ENCODE measurements at places on chromosomes 1 and 21.
A peak's percentile ranks its signal among the peaks of the same experiment; 100 is the strongest.

GRCh38 chr1:115729756-115730155 lies 38.8 kb downstream of the CASQ2 start:
- DNase-seq: no peak

- DNase-seq: no peak
Observed at GRCh38 chr1:167064621-167065020, 25.6 kb downstream of the GPA33 start.

DNA sequence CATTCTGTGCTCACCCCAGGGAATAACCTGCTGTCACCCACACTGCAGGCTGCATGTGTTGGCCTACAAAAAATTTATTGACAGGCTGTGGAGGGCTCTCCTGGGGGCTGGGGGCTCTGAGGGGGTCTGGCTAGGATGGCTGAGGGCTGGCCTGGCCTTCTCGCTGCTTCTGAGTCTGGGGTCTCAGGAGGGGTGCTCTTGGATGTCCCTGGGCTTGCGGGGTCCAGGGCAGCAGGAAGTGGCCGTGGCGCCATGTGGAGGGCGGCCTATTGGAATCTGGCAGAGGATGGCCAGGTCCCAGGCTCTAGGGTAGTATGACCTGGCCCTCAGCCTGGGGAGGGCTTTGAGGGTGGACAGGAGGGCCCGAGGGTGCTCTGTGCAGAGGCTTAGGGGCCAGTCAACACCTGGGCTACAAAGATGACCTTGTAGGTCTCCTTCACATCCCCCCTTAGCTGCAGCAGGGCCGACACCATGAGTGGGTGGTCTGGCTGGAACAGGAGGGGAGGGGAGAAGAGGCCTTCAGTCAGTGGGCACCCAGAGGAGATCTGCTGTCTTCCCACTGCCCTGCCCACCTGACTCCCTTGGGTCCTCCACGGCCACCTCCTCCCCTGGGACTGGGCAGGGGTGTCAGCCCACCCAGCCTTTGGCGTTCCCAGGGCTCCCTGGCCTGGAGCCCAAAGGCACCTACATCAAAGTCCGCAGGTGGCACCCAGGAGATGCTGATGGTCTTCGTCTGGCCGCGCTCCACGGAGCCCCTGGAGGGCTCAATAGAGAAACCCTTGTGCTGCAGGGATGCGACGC lies 3.0 kb upstream of the TMEM52 start:
- DNase-seq: no peak

- DNase-seq: no peak
Observed at GRCh38 chr21:35273333-35273732, 224.2 kb upstream of the RUNX1 start.

GRCh38 chr1:55815745-55816455 lies 600.7 kb upstream of the USP24 start:
- no peak for DNase-seq

- DNase-seq: no peak
Observed at GRCh38 chr21:19123053-19123452, 719.5 kb upstream of the TMPRSS15 start.

DNA sequence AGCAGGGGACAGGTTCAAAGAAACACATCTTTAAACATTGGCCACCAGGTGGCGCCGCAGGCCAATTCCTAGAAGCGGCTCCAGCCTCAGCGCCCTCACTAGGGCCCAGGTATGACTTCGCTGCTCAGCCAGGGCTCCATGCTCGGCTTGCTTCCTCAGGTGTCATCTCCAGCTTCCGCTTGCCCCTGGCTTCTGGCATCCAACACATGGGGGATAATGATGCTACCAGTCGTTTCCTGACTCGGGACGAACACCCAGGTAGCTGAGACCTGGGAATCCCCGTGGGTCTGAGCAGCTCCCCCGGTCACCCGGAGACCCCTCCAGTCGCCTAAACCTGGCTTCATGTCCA lies 8.5 kb upstream of the MEX3A start:
- DNase-seq: peak; percentile 90

DNA sequence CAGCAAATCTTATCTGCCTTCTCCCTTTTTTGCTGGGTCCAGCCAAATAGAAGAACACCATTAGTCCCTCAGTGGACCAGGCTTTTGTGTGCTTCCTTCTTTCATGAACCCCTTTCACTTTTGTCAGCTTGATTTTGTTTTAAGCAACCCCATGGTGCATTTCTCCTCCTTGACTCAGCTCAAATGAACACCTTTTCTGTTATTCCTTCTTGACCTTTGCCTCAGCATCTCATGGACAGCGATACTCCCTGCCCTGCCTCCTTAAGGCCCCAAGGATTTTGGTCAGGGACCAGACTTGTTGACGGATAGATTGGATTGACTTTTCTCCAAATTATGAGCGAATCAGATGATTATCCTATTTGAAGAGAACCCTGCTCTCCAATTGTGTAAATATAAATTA lies 356.6 kb upstream of the USP24 start:
- DNase-seq: no peak

DNA sequence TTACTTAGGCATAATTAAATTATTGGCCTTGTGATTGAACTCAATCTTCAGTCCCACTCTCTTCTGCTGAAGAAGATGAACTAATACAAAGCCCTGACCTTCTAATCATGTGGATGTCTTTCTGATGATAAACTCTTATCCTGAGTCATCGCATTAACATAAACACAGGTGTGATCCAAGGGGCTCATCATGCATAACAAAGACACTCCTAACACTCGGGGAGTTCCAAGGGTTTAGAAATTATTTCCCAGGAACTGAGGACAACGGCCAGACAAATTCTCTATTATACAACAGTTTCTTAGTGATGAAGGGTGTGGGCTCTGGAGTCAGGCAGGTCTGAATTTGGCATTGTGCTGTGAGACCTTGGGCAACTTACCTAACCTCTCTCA lies 18.0 kb downstream of the DUSP10 start:
- DNase-seq: no peak

- DNase-seq: no peak
Observed at GRCh38 chr1:200686620-200687019, 16.9 kb upstream of the DDX59 start.

GRCh38 chr1:190452272-190452848 lies 25.3 kb downstream of the BRINP3 start:
- DNase-seq: no peak

- DNase-seq: no peak
Observed at GRCh38 chr21:15667819-15668218, 62.0 kb upstream of the USP25 start.

DNA sequence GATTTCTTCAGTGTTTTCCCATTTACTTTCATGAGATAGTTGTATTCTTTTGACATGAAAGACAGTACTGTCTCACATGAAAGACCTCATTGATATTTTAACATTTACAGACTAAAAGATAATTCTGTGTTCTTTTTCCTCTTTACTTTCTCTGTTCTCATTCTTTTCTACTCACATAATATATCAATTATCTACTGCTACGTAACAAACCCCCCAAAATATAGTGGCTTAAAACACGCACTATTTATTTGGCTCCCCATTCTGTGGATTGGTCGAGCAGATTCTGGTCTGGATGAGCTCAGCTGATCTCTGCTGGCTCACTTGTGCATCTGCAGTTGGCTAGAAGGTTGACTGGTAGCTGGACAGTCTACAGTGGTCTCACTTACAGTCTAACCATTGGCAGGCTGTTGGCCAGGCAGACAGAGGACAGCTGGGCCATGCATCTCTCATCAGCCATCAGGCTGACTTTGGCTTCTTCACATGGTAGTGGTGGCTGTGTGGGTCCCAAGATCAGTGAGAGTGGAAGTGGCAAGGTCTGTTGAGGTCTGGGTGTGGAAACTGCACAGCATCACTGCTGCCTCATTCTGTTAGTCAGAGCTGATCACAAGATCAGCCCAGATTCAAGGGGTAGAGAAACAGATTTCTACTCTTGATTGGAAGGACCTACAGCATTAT lies 63.2 kb downstream of the MPZL1 start:
- no peak for DNase-seq

DNA sequence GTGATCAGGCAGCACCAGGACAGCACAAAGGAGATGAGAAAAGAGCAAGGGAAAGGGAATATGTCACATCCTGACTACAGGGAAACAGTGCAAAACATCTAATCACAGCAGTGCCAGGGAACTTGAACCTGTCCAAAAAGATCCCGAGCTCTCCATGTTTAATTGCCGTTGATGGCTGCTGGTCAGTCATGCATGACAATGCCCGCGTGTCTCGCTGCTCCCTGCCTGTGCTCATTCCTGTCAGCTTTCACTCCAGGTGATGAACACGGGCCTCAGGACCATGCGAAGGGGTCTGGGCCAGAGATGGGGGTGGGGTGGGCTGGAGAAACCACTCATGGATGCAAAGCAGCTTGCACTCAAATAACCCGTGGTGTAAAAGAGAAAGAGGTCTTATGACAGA lies 287.0 kb downstream of the GPATCH2 start:
- no peak for DNase-seq

DNA sequence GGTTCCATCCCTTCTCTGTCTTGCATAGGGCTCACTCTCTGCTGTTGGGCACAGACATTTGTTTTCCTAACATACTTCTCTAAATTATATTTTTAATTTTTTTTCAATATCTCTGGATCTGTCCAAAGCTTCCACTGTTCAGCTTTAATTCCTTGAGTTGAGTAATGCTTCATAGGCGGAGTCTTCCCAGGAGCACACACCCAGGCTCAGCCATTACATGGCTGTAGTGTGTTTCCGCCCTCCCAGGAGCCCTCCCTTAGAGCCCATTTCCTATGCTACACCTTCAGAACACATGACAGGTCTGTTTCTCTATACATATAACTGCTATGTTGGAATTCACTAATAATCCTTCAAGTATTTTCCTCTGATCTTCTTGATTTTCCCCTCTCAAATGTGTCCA lies 297.4 kb downstream of the PBX1 start:
- no peak for DNase-seq

GRCh38 chr1:227559926-227560325 lies 3.4 kb upstream of the ZNF678 start:
- DNase-seq: no peak

DNA sequence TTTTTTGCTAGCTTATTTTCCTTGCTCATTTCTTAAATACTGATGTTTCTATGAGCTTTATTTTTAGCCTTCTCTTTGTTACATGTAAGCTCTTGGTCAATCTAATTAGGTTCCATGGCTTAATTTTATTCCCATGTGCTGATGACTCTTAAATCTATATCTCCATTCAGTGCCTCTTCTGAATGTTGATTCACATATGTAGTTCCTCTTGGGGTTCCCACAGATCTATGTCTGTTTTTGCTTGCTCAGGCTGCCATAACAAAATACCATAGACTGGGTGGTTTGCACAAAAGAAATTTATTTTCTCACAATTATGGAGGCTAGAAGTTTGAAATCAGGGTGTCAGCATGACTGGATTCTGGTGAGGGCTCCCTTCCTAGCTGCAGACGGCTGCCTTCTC lies 58.3 kb upstream of the PLA2G4A start:
- DNase-seq: no peak
